ENCODE measurements at places on chromosomes 7 and 10. TPM values are rescaled to one million over a fixed set of nuclear protein-coding genes. Genes with fewer than 3 reads are reported as not detected.

BAIAP2L1 gene
- total RNA-seq, result 2.2 TPM

LRRC61 gene
- total RNA-seq, result not detected

SNX13 gene
- 41.2 TPM for total RNA-seq

LIPN gene
- not detected for total RNA-seq

DLX5 gene
- total RNA-seq, result not detected

DNAJC9 gene
- 24.6 TPM for total RNA-seq
